ENCODE measurements at places on chromosomes 4 and X. TPM values are rescaled to one million over a fixed set of nuclear protein-coding genes. Genes with fewer than 3 reads are reported as not detected.

The PCDH10 gene
- total RNA-seq: not detected

The FAM53A gene
- total RNA-seq: 2.2 TPM

The SLC6A14 gene
- total RNA-seq: not detected

The CXCL8 gene
- 4.6 TPM for total RNA-seq

The PPP2R2C gene
- total RNA-seq: not detected
